ENCODE measurements at places on chromosomes 3 and 15.

DNA sequence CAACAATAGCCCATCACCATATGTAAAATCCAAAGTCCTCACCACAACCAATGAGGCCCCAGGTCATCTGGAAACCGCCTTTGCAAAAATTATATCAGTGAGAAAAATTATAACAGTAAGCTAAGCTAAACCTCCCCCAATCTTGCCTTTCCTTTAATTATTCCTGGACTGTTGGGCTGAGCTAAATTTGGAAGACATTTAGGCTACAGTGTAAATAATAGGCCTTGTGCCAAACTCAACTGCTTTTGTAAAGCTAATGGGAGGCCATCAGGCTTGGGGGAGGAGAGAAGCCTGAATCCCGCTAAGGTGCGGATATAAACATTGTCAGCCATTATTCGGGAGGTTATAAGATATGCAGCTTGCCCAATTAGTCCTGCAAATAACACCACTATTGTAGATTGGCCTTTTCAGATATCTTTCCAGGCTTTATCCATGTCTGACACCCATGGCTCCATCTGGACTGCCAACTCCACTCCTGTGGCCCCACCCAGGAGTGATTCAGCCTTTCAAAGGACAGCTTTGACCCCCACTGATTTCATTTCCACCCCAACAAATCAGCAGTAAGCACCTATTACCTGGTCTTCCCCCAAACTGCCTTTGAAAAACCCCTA lies 53.0 kb upstream of the CA12 start:
- no peak for DNase-seq

GRCh38 chr15:96331144-96331944 lies 844 bp downstream of the NR2F2 start:
- DNase-seq = no peak

DNA sequence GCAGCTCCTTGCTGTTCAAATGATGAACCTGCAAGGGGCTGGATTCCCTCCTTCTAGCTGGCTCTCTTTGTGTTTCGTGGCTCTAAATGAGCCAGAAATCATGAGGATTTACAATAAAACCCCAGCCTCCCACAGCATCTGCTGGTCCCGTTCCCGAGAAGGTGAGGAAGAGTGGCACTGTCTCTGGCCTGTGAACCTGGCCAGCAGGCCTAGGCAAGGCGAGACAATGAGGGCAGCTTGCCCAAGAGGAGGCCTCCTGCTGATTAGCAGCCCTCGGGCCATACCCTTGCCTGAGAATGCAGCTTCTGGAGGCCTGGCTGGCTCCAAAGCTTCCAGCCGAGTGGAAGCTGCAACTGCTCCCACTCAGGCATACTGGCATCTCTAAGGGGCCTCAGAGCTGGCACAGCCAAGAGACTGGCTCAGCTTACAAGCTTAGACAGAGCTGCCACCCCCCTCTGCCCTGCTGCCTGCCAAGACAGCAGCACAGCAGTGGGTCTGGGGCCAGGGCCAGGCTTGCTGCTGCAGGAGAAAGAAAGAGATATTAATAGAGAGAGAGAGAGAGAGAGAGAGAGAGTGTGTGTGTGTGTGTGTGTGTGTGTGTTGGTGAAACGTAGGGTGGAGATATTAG lies 76.5 kb downstream of the HMG20A start:
- no peak for DNase-seq

DNA sequence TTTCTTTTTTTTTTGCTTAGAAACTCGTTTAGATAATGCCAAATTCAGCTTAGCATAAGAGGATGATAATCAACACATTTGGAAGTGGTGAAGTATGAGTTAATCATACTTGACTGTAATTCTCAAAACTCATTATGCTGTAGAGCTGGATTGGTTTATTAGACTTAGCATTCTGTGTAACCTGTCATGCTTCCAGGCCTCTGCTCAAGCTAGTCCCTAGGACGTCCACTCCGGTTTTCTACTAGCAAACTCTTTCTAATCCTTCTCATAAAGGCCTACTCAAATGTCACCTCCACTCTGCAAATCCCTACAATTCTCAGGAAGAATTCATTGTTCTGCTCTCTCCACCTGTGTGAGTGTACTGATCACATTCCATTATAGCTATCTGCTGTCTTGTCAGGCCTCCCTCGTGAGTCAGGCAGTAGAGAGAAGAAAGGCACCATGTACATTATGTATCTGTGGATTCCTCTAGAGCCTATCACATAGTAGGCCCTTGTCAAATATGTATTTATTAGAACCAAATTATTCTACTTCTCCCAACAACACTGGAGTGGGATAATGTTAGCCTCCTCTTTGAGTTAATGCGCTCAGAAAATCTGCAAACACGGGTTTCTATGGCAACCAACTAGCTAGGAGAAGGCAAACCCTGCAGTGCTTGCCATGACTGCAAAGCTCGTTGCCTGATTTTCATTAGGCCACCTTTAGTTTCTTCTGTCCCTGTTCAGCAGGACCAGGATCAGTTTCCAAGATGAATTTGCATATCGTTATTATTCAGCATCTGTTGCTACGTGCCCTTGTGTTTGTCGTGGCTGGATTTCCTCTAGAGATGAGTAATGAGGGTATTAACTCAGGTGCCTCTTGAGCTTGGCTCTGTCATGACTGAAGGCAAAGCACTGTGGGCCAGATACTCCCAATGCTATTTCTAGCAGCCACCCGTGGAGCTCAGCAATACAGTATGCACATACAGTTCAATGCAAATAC lies 30.7 kb downstream of the ATP13A5 start:
- DNase-seq = no peak

- no peak for DNase-seq
Observed at GRCh38 chr3:191336833-191337232, 6.5 kb upstream of the UTS2B start.

- no peak for DNase-seq
Observed at GRCh38 chr3:113263020-113263419, 51.7 kb downstream of the BOC start.

- DNase-seq = no peak
Observed at GRCh38 chr3:54826251-54826691, 101.6 kb downstream of the LRTM1 start.

GRCh38 chr3:190435618-190436017 lies 14.1 kb downstream of the TMEM207 start:
- no peak for DNase-seq
